Stimulated activated CD4-positive, alpha-beta T cell treated with anti-CD3 and anti-CD28 coated beads, TNF-alpha, amount 100 ng/mL, for 4 hours (primary cell): ENCODE measurements at places on chromosomes 4 and X.

- DNase-seq = no peak
Measured at GRCh38 chr4:118757761-118758251, 72.6 kb downstream of the METTL14 start.

DNA sequence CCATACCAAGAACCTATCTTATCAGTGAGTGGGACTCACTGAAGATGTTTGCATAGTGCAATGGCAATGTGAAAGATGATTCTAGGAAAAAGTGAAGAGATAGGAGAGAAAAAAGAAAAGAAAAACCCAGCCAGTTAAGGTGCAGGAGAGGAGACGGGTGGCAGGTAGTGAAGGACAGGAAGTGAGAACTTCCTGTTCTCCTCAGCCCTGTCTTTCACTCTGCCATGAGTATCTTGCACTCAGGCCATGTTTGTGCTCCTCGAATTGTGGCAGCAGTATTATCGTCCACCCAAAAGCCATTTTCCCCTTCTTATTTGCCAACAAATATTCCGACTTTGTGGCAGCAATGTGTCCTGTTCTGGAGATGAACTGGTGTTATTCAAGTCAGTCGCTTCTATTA lies 8.6 kb upstream of the ENPEP start:
- DNase-seq = no peak

GRCh38 chr4:172553216-172553615 lies 615.4 kb upstream of the GALNT7 start:
- no peak for DNase-seq

- DNase-seq = no peak
Measured at GRCh38 chr4:172202480-172203076, 389.4 kb downstream of the GALNTL6 start.

DNA sequence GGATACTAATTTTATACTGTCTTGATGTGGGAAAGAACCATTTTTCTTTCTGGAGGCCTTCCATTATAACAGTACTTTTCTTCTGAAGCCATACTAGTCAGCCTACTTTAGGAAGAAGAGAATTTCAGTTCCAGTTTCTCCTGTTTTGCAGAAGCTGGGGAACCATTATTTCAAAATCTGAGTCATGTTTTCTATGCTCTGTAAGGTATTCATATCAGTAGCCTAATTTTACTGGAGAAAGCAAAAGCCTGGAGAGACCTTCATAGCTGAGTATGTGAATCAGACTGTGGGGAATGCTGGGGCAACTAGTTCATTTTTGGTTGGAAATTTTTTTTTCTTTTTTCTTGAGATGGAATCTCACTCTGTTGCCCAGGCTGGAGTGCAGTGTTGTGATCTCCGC lies 22.4 kb downstream of the AFF1 start:
- DNase-seq = no peak

DNA sequence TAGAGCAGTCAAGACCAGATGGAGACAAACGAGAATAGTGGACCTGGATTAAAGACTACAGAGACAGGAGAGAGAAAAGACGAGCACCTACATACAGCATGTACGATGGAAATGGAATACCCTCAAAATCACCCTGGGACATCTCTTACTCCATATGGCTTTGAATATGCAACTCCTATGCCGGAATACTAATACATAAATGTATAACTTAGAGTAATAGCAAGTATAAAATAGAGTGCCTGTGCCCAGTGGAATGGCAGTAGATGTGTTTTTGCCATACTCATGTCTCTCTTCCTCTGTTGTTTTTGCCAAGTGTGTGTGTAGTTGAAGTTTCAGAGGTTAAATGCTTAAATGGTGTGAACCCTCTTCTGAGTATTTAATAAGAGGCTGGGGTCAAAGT lies 39.8 kb upstream of the LIMCH1 start:
- no peak for DNase-seq

DNA sequence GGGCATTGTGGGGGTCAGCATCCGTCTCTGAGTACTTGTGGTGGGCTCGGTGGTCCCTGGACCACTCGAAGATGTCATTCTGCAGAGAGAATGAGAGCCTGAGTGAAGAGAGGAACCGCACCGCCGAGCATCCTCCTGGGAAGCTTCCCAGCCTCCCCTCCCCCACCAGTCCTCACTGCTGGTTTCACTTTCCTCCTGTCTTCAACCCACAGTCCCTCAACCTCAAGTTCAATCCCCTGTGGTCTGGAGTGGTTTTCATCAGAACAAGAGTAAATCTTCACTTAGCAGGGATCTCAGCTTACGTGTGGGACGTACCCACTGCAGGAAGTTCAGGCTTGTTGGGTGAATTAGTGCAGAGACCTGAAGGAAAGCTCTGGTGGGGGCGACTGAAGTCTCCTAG lies 117.8 kb downstream of the SCD5 start:
- DNase-seq = no peak

DNA sequence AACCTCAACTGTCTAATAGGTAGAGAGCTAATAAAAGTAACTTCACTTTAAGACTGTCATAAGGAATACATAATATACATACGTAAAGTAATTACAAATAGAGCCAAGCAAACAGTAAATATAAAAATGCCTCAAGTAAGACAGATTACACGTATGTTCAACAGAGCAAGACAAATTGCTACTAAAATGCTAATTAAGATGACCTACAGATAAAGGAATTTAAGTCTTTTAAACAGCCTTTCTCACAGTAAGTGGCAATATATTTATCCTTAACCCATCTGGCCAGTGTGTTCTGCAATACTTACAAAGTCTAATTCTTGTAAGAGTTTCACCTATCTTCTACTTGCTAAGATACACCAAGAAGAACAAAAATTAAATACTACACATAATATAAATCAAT lies 12.7 kb downstream of the G3BP2 start:
- DNase-seq = no peak
